ENCODE measurements at places on chromosomes 5 and 9.

DNA sequence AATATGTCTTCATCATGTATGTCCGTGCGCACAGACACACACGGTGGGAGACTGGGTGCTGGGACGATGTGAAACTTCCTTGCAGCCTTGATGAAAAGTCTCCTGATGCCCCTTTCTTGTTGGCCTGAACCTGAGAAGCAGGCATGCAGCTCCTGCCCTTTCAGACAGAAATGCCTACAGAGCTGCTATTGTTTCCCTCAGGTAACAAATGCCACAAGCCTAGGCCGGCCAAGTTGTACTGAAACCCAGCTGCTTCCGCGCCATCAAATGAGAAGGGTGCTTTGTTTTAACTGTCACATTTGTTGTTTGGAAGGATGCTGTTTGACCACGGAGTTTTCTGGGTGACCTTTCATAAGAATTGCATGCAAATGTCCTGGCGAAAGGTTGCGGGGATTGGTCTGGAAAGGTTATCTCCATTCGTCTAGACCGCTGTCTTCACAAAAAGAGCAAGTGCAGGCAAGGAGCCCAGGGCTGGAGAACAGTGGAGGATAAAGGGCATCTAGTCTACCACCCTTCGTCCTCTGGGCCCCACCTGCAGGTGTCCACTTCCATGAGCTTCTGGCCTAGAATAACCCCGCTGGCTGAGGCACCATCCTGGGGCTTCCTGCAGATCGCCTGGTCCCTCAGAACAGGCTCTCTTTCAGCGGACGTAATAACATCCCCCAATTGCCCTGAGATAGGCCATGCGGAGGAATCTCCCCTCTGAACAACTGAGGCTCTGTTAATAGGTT is 197.2 kb downstream of the SEMA6A start:
- DNase-seq: no peak

GRCh38 chr9:38227061-38227540 is 158.1 kb upstream of the SHB start:
- no peak for DNase-seq

GRCh38 chr9:117017414-117017985 is 330.4 kb downstream of the TRIM32 start:
- DNase-seq: no peak

DNA sequence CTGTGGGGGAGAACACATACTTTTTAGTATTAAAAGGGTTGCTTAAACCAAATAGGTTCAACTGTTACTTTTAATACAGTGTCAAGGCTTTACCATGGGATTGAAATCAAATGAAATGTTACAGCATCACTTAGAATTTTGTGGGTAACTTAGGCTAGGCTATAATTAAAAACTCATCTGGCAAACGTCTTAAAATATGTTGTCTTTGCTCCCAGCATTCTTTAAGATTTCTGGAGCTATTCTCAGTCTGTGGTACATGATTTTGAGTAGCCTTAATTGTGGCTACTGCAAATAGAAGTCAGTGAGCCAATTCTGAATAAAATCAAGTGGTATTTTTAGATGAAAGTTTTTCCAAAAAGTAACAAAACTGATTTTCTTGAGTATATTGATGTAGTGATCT is 30.7 kb downstream of the UHRF2 start:
- DNase-seq: peak; percentile 35

GRCh38 chr9:35271637-35272036 is 109.8 kb downstream of the UNC13B start:
- DNase-seq: no peak

- DNase-seq: no peak
These were observed 10.9 kb downstream of the RAPGEF1 start for GRCh38 chr9:131728961-131729360.

DNA sequence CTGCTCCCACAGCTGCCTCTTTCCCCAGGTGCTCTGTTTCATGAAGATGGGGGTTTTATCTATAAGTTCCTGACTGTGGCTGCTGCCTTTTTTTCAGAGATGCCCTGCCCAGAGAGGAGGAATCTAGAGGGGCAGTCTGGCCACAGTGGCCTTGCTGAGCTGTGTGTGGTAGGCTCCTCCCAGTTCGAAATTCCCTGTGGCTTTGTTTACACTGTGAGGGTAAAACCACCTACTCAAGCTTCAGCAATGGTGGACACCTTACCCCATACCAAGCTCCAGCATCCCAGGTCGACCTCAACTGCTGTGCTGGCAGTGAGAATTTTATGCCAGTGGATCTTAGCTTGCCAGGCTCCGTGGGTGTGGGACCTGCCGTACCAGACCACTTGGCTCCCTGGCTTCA is 250.0 kb downstream of the FER start:
- DNase-seq: no peak

DNA sequence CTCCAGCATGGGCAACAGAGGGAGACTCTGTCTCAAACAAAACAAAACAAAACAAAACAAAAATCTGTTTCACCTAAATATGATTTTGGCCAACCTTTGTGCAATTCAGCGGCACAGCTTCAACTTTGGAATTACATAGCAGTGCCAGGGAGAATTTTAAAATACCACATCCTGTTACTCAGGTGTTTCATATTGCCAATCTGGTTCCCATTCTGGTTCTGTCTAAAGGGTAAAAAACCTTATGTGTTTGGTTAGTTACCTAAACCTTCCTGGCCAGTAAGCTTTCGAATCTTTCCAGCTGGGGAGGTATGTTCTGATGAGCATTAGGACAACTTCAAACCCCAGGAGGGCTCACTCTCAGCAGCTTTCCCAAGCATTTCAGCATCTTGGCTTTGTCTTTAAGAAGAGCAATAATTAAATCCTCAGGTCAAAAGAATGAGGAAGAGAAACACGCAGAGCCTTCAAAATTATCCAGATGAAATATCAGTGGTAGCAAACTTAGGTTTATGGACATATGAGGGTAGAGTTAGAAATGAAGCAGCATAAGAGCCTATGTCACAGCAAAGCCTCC is 2.7 kb downstream of the DAB2 start:
- peak; percentile 31 for DNase-seq

DNA sequence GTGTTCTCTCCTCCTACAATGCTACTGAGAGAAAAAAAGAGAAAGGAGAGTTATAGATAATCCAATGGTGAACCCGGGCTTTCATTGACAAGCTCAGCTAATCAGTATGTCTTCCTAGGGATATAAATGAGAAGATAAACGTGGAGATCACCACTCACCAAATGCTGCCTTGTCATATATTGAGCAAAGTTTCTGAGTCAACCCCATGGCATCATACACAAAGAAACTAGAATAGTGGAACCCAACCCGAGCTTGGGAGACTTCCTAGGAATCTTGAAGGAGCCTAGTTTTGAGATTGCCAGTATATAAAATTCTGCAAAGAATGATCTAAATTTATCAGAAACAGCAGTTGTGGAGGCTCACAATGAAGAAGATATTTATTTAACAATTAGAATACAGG is 47.8 kb downstream of the PTPN3 start:
- peak; percentile 27 for DNase-seq

DNA sequence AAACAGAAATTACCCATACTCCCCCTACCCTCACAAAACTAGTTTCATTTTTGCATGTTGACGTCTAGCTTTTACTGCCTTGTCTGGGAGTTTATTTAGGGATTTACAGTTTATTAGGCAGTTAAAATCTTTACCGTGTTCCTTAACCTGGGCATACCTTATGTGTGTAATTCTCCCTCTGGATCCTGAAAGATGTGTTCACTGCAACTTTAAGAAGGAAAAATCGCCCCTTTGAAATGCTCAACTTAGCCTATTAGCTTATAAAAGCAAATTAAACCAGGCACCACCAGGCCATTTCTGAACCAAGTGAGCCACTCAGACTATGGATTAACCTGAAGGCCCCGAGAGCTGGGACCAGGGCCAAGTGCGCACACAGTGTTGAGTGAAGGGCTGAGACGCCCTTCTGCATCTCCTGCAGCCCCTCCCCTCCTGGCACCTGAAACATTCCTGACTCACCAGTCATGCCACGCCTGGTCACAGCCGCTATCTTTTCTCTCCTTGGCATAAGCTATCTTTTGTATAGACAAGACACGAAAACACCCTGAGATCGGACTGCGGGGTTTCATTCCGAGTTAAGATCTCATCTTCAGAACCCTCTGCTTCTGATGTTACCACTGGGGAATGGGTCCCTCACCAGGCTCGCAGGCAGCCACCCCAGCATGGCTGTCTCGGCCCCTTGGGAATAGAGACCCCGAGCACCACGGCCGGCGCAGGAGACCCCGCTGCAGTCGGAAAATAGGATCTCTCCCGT is 111.9 kb downstream of the ROR2 start:
- DNase-seq: no peak

- peak; percentile 88 for DNase-seq
These were observed 39.2 kb downstream of the PRUNE2 start for GRCh38 chr9:76866689-76867088.

Measured in fibroblast of gingiva (primary cell).